Ammon's horn (tissue), 1 donor: ENCODE measurements at places on chromosomes 11 and 22.

DNA sequence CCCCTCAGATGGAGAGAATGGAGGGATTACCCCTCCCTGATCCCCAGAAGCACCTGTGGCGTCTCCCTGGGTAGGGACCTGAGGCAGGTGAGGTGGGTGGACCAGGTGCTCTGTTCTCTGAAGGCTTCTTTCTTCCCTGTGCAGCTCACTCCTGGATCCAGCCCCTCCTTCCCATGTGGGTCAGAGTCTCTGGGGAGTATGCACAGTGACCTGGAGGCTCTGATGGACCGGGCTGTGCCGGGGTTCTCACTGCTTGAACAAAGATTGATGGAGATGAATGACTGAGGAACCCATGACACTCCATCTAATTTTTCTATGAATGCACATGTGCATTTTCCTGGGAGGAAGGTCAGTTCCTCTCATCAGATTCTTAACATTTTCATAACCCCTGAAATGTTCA is 78.6 kb upstream of the SHANK2 start:
- no peak for DNase-seq

DNA sequence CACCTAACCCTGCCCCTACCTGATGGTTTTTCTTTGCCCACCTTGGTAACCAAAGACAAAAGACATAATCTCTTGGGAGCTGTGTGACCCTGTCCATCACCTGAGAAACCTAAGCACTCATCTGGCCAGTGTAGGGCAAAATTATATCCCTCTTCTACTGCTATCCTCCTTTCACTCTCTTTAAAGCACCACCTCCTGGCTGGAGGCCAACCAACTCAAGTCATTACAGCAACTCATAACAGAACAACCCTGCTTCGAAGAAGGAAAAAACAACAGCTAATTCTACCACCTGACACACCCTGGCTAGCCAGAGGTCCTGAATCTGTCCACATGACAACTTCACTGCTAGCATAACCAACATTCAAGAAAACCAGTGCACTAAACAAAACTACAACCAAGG is 45.5 kb downstream of the GAS2 start:
- DNase-seq = no peak

- peak; percentile 48 for DNase-seq
These were observed 192.6 kb upstream of the NAV2 start for GRCh38 chr11:19519912-19520641.

GRCh38 chr11:102225689-102226568 is 91.4 kb upstream of the BIRC3 start:
- DNase-seq = no peak

DNA sequence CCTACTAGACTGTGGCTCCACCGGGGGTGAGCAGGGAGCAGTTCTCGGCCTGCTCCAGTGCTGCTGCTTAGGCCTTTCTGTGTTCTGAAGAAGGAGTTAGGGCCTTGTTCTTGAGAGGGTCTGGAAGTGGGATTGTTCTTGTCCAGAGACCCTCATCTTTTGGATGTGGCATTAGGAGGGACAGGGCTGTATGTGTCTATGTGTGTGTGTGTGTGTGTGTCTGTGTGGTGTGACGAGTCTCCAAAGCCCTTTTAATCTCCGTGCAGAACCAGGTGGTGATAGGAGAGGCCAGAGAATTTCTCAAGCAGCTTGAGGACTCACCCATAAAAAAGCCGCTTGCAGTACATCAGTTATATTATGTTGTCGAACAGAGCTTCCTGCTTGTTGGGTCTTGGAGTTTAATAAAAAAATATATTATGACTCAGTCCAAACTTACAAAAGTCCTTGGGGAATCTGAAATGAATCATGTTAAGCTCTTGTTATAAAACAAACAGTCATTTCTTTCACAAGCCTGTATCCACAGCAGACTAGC is 196.5 kb downstream of the TENM4 start:
- no peak for DNase-seq

GRCh38 chr11:103970701-103971249 is 65.7 kb upstream of the DDI1 start:
- no peak for DNase-seq

GRCh38 chr22:29348041-29348440 is 32.5 kb upstream of the RASL10A start:
- no peak for DNase-seq

GRCh38 chr11:90805172-90805571 is 582.3 kb upstream of the CHORDC1 start:
- DNase-seq = no peak

DNA sequence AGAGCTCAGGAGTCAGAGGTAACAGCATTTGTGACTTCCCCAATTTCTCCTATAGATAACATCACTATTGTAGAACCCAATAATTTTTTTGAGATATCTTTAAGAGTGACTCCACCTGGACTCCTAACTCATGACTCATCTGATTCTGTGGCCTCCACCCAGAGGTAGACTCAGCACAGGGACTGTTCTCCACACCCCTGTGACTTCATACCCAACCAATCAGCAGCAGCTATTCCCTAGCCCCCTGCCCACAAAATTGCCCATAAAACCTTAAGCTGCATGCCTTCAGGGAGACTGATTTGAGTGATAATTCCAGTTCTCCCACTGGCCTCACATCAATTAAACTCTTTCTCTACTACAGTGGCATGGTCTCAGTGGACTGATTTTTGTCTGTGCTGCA is 475.4 kb upstream of the FAT3 start:
- no peak for DNase-seq

GRCh38 chr11:80783561-80783960 is 1342.7 kb upstream of the TENM4 start:
- DNase-seq = no peak

DNA sequence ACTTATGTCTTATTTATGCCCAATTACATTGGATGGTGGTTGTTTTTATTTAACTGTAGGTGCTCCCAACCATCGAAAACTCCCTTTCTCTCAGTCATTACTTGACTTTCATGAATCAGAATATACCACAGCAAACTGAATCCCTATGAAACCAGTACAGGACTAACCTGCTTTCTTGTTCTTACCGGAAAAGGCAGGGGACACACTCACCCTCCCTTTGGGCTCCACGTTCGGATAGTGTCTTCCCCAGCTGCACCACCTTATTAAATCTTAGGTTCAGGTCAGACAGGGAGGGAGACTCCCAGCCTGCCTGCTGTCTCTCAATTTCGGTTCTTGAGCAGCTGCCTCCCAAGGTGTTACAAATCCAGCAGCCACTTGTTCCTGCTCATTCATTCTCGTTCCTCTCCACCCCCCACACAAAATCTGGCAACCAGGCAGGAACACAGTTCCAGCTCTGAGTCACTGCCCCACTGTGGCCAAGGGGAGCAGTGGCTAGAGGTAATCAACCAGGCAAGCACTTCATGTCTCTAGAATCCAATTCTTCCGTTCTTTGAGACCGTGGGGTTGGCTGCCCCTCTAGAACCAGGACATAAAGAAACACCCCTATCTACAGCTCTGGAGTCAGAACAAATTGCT is 133.0 kb downstream of the PLEKHA7 start:
- peak; percentile 62 for DNase-seq

GRCh38 chr11:108786281-108786990 is 121.6 kb downstream of the DDX10 start:
- no peak for DNase-seq

DNA sequence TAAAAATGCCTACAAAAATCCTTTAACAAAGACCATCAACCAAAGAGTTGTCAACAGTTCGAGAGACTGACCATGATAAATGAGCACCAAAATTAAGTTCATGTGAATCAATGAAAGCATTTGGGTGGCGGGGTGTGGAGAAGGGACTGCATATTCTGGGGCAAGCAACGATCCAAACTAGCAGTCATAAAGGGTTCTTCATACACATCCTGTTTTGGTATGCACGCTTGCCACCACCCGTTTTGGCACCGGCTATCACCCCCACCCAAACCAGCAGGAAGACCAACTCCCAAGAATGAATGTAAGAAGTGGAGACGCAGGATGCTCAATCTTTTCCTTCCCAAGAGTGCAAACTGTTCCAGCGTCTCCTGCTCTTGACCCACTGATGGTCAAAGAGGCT is 80.8 kb downstream of the SGSM3 start:
- DNase-seq = no peak

DNA sequence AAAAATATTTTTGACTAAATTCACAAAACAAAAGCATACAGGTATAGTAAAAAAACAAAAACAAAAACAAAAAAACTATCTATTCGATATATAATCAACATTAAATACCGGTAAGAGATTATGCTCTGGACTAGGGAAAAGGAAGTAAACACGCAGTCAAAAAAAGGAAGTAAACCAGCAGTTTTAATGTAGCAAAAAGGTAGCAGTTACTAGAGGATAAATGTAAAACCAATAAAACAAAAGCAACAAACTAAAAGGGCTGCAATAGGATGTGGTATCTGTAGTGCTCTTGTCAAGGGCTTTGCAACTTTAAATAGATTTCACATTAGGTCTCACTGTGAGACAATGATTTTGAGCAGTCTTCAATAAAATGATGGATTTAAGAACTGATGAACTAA is 2.4 kb downstream of the TRIM22 start:
- no peak for DNase-seq

DNA sequence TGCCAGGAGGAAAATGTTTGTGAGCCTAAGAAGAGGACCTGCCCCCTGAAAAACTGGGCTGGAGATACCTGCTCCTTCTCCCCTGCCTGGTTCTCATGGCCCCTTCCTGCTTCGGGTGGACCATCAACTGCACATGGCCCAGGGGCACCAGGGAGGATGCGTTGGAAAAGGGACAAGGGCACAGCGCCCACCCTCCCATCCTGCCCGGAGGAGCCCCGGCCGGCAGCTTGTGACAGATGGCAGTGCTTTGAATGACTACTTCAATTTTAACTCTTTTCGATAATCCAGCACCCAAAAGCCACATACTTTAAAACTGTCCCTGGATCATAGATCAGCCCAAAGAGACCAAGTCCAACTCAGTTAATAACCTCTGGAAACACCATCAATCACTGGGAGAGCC is 135.8 kb upstream of the NECTIN1 start:
- no peak for DNase-seq

DNA sequence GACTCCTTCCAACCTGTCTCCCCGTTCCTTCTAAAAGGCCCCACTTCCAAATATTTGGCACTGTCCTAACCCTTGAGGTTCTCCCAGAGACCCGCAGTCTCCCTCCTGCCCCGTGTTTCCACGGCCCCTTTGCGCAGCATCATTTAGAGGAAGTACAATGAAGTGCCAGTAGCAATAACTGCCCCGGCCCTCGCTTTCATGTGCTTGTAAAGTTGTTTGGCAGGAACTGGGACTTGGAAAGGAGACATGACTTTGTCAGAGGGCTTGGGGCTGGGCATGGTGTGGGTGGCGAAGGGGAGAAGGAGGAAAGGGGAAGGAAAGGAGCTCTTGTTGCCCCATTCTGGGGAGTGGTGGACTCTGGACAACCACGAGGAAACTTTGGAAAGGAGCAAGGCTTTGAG is 2.6 kb downstream of the CD44 start:
- DNase-seq = peak; percentile 57

- no peak for DNase-seq
These were observed 78.2 kb upstream of the SPON1 start for GRCh38 chr11:13884158-13884799.

DNA sequence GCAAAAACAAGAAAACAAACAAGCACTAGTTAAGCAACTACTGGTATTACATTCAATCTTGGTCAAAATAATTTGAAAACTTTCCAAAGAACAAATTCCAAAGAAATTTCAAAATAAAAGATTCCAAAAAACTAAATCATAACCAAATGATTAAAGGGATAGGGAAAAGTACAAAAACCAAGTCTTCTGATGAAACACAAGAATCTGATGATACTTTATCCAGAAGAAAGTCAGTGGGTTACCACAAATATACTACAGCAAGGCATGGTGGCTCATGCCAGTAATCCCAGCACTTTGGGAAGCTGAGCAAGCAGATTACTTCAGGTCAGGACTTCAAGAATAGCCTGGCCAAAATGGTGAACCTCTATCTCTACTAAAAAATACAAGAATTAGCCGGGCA is 59.1 kb downstream of the NUP98 start:
- no peak for DNase-seq

- DNase-seq = peak; percentile 22
These were observed 18.9 kb downstream of the SHANK3 start for GRCh38 chr22:50691521-50691920.

GRCh38 chr11:124195189-124195734 is 12.1 kb downstream of the OR10D3 start:
- no peak for DNase-seq

DNA sequence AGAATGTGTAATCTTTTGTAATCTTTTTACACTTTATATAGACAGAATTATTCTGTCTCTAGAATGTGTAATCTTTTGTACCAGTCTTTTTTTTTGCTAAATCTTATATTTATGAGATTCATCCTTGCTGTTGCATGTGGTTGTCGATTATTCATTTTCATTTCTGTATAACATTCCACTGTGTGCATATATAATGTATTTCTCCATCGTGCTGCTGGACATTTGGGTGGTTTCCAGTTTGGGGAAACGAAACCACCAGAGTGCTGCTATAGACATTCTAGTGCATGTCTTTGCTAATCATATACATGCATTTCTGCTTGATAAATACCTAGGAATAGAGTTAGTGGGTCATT is 146.5 kb downstream of the GRIK4 start:
- DNase-seq = no peak

GRCh38 chr11:66070604-66071380 is 720 bp downstream of the PACS1 start:
- DNase-seq = peak; percentile 45

- no peak for DNase-seq
These were observed 2.3 kb upstream of the SMPD1 start for GRCh38 chr11:6387811-6388599.
